ENCODE measurements at places on chromosomes 11 and 22.

DNA sequence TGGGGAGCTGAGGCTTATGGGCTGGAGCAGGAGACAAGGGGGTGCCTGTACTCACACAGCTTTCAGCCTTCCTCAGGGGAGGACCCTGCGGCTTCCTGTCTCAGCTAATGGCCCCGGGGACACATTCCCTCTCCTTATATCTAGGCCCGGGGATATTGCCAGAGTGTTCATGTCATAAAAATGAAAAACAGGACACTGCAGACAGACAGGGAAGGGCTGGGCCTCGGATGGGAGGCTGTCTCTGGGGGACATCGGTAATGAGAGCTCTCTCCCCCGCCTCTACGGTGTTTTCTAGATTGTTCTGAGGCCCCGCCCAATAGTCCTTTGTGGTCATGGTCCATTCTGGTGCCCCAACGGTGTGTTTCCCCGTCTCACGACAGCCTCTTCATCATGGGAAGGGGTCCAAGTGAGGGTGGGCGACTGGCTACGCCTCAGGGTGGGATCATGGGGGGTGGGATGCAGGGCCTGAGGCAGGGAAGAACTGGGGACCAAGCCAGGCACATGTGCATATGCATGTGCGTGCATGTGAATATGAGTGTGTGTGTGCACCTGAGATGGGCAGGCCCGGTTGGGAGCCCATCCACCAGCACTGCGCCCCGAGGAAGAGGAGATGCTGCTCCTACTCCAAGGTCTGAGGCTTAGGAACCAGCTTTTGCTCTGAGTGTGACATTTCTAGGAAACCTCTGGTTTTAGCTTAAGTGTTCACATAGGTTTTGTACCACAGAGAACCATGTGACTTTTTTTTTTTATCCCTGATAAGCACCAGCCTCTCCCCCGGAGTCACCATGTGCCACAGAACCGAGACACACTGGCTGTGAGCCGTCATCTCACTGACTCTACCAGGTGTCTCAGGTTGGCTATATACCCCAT, 5.3 kb downstream of the ARVCF start:
- DNase-seq: no peak

DNA sequence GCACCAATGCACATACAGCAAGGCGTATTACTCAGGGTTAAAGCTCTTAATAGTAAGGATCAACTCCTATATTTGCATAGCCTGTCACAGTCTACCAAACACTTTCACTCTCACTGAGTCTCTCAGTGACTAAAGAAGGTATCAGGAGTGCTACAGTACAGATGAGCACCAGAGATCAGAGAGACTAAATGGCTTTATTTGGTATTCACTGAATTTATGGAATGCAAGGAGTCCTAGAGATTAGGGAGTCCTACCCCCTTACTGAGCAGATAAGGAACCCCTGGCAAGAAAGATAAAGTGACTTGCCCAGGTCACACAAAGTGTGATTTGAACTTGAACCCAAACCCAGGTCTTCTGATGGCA, 396.4 kb upstream of the CCDC90B start:
- no peak for DNase-seq

GRCh38 chr11:66970371-66970806, 4.7 kb upstream of the C11orf86 start:
- no peak for DNase-seq

DNA sequence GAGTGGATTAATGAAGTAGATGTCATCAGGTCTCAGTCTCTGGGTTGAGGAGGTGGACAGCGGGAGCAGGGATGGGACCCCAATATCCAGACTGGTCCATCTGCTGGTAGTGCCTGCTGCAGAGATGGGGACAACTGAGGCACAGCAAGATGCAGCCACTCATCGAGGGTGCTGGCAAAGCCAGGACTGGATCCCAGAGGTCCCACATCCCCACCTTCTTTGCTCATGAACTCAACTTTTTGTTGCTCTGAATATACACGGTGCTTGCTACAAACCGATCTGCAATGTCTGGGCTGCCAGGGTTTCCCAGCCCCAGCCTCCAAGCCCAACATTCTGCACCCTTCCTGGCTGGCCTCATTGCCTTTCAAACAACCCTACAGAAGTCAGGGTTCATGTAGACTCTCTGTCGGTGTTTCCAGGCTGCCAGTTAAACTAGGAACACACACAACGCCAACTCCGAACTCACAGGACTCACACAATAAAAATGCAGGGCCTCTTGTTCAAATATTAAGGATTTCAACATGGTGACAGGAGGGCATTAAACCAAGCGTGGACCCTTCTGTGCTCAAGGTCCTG, 168.2 kb downstream of the MN1 start:
- no peak for DNase-seq

DNA sequence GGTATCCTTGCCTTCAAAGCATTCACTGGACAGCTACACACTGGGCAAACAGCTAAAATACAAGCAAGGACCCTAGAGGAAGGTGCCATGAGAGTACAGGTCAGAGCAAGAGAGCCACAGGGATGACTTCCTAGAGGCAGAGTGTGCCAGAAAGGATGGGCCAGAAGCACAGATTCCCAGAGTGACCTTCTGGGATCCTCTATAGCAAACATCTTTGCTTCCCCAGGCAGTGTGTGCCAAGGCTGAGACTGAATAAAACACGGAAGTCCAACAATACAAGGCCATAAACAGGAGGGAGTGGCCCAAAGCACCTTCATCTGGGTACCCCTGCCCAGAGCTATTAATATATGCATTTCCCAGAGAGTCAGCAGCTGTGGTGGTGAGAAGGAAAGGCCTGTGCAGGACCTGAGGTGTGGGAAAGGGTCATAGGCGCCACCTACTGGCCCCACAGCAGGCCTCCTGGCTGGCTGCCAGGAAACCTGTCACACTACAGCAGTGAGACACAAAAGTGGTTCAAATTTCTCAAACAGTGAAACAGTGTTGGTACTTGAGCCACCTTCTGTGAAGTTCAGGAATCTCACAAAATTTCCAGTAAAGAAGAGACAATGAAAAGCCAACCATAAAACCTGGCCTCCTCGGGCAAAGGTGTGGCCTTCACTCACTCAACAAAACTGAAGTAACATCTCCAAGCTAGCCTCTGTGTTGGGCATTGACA, 20.3 kb downstream of the CLPB start:
- DNase-seq: no peak

GRCh38 chr11:9155930-9156329, 64.5 kb upstream of the SCUBE2 start:
- DNase-seq: no peak

DNA sequence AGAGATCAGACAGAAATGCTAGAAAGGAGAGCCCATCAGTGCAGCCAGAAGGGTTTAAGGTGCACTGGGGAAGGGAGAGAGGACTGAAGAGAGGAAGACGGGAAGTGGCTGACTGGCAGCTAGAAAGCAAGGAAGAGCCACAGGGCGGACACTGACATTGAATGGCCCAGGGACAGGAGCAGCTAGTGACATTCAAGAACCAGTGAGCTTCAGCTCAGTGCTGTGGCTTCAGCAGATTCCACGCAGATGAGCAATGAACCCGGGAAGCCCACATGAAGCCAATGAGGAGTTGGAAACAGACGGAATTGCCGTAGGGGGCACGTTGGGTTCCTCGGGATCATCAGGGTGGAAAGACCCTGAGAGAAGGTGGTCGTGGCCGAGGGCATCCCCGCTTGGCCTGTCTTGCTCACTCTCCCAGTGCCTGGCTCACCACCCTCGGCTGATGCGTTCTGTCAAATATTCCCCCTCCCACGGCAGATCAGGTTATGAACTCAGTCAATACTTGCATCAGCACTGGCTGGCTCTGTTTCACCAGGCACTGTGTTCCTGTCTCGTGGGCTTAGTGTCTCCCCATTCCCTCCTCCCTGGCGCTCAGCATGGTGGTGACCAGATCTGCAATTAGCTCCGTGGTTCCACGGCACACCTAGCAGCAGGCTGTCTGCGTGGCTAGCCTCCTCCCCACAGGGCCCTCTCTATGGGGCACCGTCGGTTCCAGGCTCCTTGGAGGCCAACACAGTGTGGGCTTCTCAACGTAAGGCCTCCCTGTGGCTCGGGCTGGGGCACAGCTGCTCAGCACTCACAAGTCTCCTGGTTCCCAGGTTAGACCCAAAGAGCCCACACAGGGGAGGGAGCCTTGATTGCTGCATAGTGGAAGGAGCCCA, 145.5 kb downstream of the TRIM29 start:
- DNase-seq: no peak

DNA sequence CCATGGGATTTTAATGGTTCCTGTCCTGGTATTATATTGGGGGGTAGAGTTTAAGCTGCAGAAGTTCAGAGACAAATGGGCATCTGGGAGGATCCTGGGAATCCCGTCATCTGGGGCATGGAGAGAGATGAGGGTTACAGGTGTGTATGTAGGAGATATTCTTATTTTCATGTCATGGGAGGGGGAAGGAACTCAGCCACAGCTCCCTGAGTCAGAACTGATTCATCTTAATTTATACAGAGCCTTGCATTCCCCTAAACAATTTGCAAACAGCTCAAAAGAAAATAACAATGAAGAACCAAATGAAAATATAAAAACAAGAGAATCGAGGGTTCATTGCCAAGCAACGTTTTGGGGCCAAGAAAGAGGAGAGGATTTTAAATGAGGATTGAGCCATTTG, 155.9 kb upstream of the TBCEL start:
- no peak for DNase-seq

- no peak for DNase-seq
These were observed 70.3 kb upstream of the GRK2 start for GRCh38 chr11:67195971-67196456.

DNA sequence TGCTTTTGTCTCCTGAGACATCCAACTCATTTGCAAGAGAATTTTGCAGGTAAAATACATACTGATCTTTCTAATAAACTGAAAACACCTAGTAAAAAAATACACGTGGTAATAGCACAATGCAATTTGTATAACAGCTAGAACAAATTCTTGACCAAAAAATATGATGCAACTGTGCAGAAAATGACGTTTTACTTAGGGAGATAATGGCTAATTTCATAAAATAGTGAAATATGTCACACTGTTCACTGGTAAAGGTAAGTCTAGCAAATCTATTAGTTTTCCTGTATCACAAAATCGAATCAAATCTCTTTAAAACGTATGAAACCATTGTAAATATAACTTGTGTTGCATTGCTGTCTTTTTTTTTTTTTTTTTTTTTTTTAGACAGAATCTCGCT, 130.0 kb downstream of the VPREB1 start:
- DNase-seq: no peak

- DNase-seq: no peak
These were observed 9.3 kb upstream of the CD3E start for GRCh38 chr11:118295199-118295598.

GRCh38 chr11:120210626-120211521, at the start of gene OAF:
TSS of gene OAF (plus strand) at chr11:120211032. CDS start at chr11:120211280, 248 bp downstream.
- no peak for DNase-seq

DNA sequence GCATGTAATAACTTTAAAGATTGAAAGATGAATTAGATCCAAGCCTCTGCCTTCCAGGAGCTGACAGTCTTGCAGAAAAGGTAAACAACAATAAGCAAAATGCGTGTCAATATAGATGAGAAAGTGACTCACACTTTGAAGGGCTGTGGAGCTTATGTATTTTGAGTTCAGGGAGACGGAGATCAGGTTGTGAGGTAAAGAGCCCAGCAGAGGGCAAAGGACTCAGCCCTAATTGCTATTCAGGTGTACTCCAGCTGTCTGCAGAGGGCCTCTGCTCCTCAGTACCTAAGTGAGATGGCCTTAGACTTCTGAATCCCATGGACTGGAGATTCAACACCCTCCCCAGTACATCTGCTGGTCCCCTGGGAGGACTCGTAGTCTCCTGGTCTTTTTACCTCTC, 22.9 kb upstream of the CTR9 start:
- DNase-seq: no peak

GRCh38 chr11:45204761-45205160, 58.3 kb downstream of the PRDM11 start:
- no peak for DNase-seq

- no peak for DNase-seq
These were observed 31.6 kb downstream of the OR10A6 start for GRCh38 chr11:7899418-7899817.

GRCh38 chr11:19560156-19560555, 152.5 kb upstream of the NAV2 start:
- DNase-seq: no peak

- DNase-seq: no peak
These were observed 127.5 kb downstream of the VPREB1 start for GRCh38 chr22:22372086-22372485.

DNA sequence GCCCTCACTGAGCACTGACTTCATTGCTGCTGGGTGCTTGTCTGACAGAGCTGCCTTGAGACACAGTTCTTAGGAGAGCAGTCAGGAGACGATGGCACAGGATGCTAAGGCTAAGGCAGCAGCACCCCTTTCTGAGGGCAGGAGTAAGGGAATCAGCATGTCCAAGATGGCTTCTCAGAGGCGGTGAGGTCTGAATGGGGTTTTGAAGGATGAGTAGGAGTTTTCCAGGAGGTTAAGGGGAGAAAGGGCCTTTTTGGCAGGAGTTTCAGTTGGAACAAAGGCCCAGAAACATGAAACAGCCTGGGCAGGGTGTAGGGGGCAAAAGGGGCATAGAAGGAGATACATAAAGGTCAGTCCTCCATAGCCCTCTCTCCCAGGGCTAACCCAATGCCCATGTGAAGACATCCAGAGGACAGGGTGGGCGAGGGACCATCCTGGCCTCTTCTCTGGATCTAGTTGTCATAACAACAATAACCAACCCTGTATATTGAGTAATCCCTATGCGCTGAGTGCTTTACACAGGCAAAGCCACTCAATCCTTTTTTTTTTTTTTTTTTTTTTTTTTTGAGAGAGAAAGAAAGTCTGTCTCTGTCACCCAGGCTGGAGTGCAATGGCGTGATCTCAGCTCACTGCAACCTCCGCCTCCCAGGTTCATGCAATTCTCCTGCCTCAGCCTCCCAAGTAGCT, 19.0 kb downstream of the CYTH4 start:
- no peak for DNase-seq

DNA sequence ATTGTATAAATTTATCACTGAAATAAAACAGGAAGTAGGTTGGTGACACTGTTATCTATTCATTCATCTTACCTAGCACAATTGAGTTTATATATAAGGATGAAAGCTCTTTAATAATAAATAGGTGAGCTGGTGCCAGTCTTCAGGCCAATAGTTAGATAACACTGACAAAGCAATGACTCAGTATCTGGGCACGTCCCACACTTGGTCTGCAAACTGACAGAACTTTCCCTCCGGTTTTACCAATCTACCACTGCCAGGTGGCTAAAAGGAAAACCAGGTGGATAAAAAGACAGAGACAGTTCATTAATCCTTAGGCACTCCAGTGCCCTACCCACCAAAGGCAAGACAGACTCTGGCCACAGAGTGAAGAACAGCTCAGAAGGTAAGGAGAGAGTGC, 17.6 kb downstream of the DDB1 start:
- no peak for DNase-seq

- DNase-seq: no peak
These were observed 5.5 kb downstream of the RPS6KA4 start for GRCh38 chr11:64364435-64364834.

DNA sequence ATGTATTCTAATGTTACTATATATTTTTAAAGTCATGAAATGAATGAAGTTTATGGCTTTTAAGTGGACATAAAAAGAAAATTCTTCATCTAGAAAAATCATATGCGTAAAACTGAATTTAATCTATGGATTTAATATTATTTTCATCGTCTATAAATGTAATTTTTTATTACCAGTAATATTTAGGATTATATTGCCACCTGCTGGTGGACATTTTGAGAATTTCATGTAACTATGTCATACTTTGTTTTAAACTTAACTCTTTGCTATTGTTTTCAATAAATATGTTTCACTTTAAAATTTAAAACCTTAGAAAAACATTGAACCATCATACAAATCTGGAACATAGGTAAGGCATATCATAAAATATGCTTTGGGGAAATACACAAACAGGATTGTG, 66.5 kb upstream of the CEP126 start:
- DNase-seq: no peak

GRCh38 chr11:133501643-133502539, 30.4 kb downstream of the OPCML start:
- DNase-seq: no peak

All from RWPE2 (cell line).